NCI-H460 (cell line): ENCODE measurements at places on chromosomes 5 and 9. TPM values are rescaled to one million over a fixed set of nuclear protein-coding genes. Genes with fewer than 3 reads are reported as not detected.

DNA sequence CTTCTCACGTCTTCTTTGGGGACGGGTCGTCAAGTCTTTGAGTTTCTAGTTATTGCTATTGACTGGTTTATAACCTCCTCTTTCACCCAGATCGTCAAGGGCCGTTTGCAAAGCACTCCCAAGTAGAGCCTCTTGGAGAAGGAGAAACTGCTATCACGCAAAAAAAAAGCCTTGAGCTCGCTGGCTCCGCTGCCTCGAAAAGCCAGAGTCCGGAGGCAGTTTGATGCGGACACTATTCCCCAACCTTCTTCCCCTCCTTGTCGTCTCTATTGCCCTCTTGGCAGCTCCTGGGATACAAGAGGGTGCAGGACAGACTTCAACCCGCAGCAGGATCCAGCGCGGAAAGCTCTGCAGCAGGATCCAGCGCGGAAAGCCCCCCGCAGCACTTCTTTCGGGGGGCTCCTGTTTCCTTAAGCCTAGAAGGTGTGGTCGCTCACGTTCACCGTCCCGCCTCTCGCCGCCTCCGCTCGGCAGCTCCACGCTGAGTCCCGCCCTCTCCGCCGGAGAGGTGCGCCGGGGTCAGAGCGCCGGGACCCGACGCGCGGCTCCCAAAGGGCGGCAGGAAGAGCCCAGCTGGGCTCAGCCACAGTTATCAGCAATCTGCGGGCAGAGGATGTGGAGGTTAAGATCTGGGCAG is at the start of gene PCDHAC1:
PCDHAC1 (plus strand) TSS at position 494 of the 637 bp plus-strand sequence. CDS start 594 bp downstream, outside the sequence.
- DNase-seq = no peak

The PPIC gene
- total RNA-seq = 9.1 and 10.9 TPM in 2 replicates

The PPP3R2 gene
- total RNA-seq = not detected in 2 replicates

DNA sequence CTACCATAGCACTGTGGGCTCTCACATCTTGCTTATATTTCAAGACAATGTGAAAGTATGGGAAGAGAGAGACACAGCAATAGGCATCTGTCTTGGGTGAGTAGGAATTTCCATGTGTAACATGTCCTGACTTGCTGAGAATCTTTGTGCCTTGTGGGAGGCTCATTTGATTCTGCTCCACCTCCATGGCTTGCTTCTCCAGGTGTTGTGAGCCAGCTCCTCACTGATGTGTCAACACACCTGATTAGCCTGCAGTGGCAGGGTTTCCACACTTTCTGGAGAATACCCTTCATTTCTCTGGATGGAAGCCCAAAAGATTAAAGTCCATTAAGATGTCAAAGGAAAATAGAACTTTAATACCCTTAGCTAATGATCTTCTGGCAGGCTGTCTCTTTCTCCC is 613.6 kb downstream of the ZNF608 start:
- no peak for DNase-seq

DNA sequence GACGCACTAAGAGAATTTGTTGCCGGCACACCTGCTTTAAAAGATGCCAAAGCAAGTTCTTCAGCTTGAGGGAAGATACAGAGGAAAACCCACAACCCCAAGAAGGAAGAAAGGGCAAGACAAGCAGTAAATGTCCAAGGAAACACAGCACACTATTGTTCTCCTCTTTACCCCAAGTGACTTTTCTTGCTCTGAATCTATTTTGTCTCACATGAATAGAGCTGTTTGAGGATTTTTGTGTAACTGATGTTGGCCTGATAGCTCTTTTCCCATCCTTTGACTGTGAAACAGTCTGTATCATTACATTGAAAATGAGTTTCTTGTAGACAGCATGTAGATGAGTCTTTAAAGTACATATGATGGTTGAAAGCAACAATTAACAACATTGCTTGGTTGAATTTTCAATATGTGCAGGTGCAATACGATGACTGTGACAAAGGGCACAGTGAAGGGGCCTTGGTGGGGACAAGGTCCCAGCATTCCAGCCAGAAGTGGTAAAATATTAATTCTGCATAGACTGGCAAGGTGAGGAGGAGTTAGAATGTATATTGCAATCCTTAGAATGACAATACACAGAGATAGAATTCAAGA is 16.8 kb upstream of the CEP72 start:
- no peak for DNase-seq

The TAF9 gene
- 251 and 266 TPM in 2 replicates for total RNA-seq
